ENCODE measurements at places on chromosomes 12 and 14.
A peak's percentile ranks its signal among the peaks of the same experiment; 100 is the strongest.

- no peak for DNase-seq
Measured at GRCh38 chr12:2463719-2464118, 331.1 kb upstream of the FKBP4 start.

DNA sequence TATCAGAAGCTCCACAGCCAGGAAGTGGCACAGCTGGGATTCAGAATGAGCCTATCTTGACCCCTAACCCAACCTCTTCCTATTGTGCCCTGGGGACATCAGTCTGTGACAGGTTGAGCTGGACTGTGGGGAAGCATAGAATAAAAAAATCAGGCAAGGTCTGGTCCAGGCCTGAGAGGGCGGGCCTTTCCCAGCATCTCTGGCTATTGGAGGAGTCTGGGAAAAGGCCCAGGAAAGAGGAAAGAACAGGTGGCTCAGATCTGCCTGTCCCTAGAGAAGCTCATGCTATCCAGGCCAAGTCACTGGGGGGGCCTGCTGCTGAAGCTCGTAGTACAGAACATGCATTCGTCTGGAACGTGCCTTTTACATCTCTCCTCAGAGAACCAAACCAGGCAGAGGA, 100.5 kb downstream of the PPM1H start:
- DNase-seq, result no peak

GRCh38 chr14:85333841-85334240, 196.1 kb upstream of the FLRT2 start:
- DNase-seq, result no peak

- DNase-seq, result no peak
Measured at GRCh38 chr14:101444116-101444515, 117.2 kb upstream of the DIO3 start.

DNA sequence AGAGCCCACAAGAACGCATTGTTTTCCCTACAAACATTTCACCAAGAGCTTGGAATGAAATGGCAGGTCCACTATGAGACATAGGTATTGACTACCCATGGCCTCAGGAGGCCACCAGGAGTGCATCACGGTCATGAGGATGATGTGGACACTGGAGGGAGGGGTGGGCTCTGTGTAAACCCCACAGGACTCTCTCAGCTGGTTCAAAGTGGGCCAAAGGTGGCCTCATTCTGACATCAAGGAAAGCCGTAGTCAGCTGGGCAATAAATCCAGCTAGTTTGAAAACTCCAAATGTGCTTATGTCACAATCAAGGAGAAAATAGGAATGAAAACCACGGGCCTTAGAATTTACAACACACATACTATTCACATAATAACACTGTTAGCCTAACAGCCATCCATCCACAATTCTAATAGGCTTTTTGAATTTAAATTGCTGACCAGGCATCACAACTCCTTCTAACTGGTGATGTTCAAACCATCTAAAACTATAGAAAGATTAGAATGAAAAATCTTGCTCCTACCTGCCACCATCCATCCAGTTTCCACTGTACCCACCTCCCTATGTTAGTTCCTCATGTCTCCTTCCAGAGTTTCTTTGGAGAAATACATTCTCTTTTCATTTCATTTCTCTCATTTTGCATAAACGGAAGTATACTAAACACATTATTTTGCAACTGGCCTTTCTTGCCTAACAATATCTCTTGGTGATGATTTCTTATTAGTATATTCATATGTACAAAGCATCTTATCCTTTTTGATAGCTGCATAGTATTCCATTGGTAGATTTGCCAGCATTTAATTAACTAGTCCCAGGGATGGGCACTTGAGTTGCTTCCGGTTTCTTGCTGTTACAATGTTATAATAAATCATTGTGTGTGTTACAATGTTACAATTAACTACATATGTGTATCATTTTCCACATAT, 21.5 kb downstream of the CMKLR1 start:
- DNase-seq, result peak; percentile 93

- DNase-seq, result no peak
Measured at GRCh38 chr12:67599691-67600090, 48.9 kb upstream of the DYRK2 start.

- peak; percentile 25 for DNase-seq
Measured at GRCh38 chr12:112111931-112112330, 3.3 kb upstream of the NAA25 start.

- DNase-seq, result no peak
Measured at GRCh38 chr12:90908465-90908864, 46.5 kb downstream of the CCER1 start.
